ENCODE measurements at places on chromosomes 11 and 22.
A peak's percentile ranks its signal among the peaks of the same experiment; 100 is the strongest.

DNA sequence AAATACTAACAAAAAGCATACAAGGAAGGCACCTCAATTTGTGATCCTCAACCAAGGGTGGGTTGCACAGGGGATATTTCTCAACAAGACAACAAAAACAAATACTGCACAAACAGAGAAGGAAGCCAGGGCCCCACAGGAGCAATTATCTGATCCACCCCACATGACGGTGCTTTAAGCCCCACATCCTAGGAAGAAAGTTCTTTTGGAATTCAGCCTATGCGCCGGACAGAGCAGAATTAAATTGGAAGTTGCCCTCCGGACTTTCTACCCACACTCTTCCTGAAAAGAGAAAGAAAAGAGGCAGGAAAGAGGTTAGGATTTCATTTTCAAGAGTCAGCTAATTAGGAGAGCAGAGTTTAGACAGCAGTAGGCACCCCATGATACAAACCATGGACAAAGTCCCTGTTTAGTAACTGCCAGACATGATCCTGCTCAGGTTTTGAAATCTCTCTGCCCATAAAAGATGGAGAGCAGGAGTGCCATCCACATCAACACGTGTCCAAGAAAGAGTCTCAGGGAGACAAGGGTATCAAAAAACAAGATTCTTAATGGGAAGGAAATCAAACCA is 40.6 kb downstream of the OSBP start:
- DNase-seq = no peak

- DNase-seq = peak; percentile 35
Measured at GRCh38 chr11:31397239-31397834, 27.7 kb downstream of the DNAJC24 start.

DNA sequence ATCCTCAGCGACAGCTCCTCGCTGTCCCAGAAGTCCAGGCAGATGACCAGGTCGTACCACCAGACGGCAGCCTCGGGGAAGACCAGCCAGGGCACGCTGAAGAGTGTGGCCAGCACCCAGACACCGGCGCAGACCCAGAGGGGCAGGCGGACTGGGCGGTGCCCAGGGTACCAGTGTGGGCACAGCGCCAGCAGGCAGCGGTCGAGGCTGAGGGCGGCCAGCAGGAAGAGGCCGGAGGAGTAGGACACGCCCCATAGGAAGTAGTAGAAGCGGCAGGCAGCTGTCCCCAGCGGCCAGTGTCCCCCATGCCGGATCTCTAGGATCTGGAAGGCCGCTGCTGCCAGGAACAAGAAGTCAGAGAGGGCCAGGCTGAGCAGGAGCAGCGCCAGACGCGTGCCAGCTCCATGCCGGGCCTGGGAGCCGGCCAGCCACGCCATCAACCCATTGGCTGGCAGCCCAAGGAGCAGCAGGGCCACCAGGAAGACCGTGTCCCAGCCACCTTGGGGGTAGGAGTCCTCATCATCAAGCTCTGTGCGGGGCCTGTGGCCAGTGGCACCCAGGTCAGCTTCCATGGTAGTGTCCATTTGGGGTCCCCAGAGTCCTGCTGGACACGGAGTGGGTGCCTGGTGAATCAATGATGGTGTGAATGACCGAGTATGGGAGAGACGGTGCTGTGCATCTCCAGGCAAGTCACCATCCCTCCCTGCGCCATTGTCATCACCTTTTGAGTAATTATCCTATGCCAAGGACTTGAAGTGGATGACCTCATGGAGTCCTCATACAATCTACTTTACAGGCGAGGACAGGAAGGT is at the start of gene GPR152:
TSS of gene GPR152 (minus strand) at position 589 of the 812 bp plus-strand sequence. CDS start at position 584, 5 bp downstream.
- DNase-seq = no peak

GRCh38 chr22:20525048-20525447 is 17.6 kb downstream of the MED15 start:
- DNase-seq = no peak

Measured in NCI-H2081 (cell line).